ENCODE measurements at places on chromosomes 12 and 14.

DNA sequence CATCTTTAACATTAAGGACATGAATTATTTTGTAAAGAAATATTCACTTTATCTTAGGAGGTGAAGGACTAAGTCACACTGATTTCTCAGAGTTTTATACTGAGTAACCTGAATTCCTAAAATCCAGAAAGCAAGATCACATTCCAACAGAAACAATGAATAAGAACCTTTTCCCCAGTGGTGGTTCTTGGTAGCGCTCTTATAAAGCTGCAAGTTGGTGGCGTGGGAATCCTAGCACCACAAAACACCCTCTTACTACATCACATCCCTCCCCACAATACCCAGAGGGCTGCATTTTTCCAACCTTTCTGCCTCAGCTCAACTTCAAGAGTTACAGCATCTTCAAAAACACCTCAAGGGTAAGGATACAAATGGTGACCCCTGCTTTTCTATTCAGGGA lies 44.0 kb upstream of the SMUG1 start:
- DNase-seq, result no peak

DNA sequence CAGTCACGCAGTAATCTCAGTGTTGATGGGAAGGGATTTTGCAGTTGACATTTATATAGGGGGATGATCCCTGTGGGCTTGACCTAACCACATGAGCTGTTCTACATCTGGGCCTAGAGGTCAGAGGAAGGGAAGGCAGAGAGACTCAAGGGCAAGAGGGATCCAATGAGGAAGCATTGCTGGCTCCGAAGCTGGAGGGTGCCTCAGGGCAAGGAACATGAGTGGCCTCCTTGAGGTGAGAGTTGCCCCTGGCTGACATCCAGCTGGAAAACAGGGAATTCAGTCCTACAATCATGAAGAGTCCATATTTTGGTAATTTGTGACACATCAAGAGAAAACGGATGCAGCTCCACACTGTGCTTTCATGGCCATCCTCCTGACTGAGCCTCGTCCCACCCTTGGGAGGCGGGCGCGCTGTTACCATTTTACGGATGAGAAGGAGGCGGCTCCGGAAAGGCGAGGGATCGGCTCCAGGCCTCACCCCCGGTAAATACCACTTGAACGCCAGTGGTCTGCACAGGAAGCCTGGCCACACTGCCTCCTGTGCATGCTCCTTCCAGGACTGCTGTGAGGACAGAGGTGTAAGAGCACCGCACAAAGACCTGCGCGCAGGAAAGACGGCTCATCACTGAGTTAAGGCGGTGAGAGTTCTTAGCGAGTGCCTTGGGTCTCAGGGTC lies 18.5 kb upstream of the FKBP4 start:
- no peak for DNase-seq

GRCh38 chr12:1217191-1217949 lies 226.3 kb downstream of the ERC1 start:
- DNase-seq, result no peak

- DNase-seq, result peak; percentile 51
Observed at GRCh38 chr12:10363914-10364814, 25.7 kb downstream of the KLRK1 start.

DNA sequence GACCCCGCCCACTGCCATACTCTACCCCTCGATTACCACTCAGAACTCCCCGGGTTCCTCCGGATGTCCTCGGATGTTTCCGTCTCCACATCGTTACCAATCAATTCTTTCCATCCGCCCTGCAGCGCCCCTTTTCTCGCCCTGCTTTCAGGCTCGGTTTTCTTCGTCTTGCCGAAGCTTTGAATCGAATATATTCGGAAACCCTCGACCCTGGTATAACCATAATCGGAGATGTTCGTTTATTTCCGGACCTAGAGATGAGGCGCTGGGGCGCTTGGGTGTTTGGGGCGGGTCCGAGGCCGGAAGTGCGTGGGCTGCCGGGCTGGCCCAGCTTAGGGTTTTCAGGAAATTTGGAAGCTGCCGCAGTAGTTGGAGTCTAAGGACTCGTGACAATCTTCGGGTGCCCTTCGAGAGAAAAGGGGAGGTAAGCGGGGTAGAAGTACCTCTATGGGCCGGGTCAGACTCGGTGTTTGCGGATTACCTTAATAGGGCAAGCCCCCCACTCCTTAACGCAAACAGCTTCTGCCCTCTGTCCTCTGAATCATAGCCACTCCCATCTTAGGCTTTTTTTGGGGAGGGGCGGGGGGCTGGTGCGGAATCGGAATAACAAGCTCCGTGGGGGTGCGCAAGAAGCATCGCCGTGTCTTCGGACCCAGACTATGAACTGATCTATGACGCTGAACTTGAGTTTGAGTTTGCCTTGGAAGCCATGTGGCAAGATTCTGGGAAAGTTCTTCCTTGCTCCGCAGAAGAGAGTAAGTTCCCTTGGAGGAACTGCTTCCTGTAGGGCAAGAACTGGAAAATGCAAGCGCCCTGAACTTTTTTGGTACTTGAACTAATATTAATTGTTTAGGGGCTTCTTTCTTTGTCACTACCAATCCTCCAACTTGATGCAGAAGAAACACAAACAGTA lies at the start of gene C14orf119:
Gene C14orf119, plus strand, starts transcription at position 310 of the 913 bp plus-strand sequence. CDS start 2,154 bp downstream, outside the sequence.
- DNase-seq, result peak; percentile 97

DNA sequence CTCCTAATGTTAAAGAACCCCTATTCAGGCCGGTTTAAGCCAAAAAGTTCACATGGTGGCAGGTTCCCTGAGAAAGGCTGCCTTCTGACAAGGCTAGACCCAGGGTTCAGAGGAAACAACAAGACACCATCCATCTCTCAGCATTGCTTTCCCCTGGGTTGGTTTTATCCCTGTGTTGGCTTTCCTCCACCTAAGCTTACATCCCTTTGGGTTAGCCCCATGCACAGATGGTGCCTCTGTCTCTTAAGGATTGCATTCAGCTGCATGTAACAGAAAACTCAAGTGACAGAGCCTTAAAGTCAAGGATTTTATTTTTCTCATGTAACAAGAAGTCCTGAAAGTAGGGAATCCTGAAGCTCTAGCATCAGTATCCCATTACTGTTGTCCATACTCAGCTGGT lies 42.8 kb upstream of the RIN3 start:
- DNase-seq, result no peak

DNA sequence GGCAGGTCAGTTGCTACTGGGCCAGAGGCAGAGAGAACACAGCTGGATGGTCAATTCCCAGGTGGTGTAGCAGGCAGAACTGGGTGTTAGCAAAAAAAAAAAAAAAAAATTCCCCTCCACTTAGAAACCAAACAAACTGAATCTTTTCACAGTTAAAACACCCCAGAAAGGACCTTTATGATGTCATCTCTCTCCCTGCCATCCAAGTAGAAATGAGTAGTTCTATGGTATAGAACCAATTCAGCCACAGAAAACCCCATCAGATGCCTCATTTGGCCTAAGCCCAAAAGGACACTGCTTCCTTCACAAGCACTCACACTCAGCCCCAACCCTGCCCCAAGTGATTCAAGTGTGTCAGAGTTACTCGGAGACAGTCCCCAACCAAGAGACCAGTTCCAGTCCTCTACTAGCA lies 230.8 kb downstream of the DPF3 start:
- no peak for DNase-seq
